ENCODE measurements at places on chromosomes 2 and 18.

DNA sequence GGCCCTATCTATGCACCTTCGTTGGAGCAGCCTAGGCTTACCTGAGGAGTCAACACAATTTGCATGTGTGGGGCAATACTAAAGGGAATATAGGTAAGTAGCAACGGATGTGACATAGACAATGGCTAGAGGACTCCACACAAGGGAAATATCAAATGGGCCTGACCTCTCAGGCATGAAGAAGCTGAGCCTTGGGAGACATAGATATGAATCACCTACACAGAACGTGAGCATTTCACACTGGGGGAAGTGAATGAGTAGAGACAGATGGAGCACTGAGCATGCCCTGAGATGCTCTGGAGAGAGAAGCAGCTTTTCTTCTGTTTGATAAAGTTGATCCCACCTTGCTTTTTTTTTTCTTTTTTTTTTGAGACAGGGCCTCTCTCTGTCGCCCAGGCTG, 97.9 kb downstream of the ATL2 start:
- DNase-seq = no peak

DNA sequence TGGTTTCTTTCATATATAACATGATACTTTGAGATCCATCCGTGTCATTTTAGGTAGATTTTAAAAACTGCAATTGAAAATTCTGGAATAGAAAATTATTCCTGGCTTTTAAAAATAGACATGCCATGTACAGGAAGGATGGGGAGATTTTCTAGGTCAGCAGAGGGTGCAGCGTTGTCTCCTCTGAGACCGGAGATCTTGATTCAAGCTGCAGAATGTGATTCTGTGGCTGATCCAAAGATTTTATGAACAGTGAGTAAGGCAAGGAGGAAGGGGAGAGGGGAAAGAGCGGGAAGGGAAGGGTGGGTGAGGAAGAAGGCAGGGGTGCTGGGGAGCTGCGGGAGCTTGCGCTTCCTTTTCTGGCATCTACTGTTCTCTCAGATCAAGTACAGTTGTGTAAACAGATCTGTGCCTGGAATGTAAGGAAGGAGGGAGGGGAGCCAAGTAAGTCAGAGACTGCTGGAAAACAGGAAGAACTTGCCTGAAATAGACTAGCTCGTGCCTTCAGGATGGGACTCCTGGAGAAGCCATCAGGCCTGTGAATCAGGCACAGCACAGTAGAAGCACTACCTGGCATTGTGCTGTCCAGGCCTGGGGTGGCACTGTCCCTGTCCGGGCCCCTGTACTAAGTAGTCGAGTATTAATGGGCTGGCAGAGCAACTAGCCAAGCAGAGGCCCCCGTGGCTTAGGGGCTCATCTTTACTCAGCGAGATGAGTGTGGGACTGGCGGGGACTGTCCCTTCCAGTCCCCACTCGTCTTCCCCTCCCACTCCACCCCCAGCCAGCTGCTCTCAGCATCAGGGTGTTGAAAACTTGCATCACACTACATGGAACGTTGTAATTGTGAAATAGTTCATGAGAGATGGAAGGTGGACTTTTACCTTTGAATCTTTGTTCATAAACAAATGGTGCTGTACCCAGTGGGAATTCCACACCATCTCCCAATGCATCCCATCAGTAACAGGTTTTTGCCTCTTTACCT, 163.5 kb downstream of the UXS1 start:
- DNase-seq = peak; percentile 40

DNA sequence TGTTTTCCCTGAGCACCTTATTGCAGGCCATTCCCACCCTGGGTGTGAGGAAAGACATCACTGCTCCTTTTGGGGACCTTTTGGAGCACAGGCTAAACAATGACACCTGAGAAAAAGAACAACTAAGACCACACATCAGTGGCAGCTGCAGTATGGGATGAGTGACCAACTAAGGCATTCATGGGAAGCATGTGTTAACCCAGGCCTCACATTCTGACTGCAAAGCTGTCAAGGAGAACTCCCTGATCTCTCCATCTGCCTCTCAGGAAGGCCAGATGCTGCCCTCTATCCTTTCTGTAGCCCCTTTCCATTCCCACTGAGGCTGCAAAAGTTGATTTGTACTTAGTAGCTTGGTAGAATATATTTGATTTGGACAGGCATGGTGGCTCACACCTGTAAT, 277.7 kb upstream of the FBXO11 start:
- no peak for DNase-seq

DNA sequence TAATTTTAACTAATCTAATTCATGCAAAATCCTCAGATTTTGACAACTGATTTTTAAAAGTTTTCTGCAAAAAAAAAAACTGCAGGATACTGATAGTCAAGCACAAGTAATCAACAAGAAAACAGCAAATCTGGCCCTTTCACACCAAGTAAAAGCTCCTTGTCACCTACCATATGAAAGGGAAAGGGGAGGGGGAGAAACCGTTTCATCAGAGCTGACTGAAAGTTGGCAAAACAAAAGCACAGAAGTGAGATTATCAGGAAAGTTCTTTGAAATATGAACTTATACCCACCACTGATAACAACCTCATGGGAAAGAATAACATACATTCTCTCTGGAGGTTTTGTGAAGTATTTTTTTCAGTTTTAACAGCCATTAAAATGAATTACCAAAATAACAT, 38.7 kb downstream of the ZNF521 start:
- no peak for DNase-seq

DNA sequence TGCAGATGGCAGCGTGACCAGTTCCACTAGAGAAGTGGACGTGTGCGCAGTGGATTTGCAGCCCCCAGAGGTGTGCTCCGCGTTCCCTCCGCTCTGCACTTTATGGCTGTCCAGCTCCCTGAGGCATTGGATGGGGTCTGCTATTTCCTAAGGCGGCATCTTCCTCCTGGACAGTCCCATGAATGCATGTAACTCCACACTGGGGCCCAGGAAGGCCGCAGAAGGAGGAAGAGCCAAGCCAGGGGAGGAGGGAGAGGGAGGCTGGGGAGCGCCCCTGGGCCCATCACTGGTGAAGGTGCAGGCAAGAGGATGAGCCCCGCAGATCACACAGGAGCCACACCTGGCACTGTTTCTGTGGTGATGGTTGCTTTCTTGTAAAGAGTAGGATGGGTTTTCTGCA, 99.1 kb downstream of the PTGR3 start:
- no peak for DNase-seq

- DNase-seq = no peak
These were observed 121.7 kb upstream of the SMAD2 start for GRCh38 chr18:48051945-48052840.

DNA sequence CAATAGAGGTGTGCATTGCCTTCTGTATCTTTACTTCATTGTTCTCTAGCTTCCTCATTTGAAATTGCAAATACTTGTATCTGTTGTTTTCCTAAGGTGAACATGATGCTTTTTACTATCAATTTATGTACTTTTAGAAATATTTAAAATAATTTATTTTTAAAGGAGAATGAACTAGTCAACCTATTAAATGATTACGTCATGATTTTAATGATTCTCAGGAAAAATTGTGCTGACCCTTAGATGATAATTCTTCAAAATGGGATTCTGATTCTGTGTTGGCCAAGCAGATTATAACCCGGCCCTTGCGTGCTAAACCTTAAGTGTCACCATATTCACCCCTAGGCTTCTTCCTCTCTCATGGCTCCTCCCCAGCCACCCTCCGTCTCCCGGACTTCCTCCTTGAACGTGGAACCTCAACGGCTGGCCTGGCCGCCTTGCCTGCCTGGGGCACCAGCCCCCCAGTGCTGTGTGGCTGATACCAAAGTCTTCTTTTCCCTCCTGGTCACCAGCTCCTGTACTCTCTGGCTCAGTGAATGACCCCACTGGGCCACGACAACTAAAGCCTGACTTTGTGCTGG, 292.0 kb downstream of the GBX2 start:
- no peak for DNase-seq

DNA sequence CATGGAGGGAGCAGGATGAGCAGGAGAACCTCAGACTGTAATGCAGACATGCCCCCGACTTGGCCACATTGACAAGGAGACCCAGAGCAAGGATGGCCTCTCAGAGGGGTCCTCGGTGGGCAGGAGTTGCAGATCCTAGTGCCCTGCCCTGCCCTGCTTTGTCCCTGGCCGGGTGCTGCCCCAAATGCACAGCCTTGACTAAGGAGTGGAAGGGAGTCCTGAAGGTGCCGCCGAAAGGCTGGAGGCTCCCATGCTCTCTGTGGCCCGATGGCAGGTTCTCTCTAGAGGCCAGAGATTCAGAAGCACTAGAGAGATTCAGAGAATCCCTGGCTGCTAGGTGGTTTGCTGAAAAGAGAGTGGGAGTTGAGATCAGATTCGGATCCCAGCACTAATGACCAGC, 64.4 kb downstream of the MARCO start:
- no peak for DNase-seq

- no peak for DNase-seq
These were observed 187.0 kb upstream of the COL3A1 start for GRCh38 chr2:188787021-188787657.

- DNase-seq = no peak
These were observed 17.8 kb downstream of the EML6 start for GRCh38 chr2:54741250-54741649.

DNA sequence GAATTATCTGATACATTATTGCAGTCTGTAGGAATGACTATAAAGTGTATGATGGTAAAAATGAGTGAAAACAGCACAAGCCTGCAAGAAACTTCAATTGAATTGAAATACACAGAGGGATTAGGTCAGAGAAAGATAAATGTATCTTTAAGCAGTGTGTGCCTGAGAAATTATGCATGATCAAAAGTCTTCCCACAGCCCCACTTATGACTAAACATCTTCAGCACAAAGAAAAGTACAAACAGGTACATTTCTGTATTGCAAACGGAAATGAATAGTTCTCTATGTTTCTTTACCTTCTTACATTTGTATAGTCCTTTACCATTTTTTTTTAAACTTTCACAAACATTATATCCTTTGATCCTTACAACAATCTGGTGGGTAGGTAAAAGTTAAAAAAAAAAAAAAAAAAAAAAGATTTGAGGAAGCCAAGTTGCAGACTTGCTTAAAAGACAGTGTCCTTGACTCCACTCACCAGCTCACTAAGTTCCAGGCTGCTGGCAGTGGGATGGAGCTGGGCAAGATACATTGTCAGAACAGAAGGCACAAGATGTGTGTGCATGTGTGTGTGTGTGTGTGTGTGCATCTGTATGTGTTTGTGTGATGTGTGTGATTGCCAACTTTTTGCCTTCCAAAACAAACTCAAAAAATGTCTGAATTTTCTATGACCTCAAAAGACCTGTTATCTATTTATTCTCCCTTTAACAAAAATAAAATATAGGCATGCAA, 423.7 kb upstream of the ACVR2A start:
- DNase-seq = no peak

GRCh38 chr2:233349005-233349998, 5.0 kb upstream of the DGKD start:
- DNase-seq = peak; percentile 92

DNA sequence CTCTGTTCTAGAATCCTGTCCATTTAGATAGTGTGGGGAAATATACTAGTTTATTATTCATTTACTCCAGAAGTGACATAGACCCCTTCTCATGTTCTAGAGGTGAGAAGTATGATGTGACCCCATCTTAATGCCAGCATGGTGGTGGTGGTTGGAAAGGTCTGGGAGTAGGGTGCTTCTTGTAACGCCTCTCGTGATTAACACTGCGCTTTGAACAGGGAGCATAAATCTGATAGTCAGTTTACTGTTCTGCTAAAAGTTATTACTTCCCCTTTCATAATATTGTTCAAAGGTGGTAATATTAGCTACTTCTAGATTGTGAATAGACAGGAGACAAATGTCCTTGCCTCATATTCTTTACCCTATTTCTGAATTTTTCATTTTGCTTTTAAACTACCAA, 35.6 kb downstream of the EHBP1 start:
- DNase-seq = no peak

DNA sequence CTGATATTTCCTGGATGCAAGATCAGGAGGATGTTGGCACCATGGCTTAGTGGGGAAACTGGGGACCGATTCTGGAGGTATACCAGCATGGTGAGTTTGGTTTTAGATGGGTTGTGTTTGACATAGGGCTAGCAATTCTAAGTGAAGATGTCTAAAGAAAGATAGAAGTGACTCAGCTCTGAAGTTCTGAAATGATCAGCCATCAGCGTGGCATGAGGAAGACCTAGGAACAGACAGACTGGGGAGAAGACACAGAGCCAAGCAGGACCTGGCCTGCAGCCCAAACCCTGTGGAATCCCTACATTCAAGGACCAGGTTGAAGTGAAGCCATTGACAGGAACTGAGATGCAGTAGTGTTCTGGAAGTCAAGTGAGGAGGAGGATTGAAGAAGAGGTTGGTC, 39.8 kb downstream of the HRH4 start:
- DNase-seq = no peak

DNA sequence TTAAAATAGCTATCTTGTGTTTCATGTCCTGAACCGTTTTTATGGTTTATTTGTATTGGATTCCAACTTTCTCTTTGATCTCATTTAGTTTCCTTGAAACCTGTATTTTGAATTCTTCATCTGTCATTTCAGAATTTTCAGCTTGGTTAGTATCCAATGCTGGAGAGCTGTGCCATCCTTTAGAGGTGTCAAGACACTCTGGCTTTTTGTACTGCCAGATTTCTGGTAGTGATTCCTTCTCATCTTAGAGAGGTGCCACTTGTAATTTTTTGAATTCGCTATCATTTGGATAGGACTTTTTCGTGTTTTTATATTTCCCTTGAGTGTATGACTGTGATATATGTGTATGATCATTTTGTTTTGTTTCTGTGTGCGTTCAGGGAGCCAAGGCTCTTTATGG, 591.4 kb downstream of the ADCYAP1 start:
- DNase-seq = no peak

GRCh38 chr18:10977042-10977441, 172.3 kb downstream of the PIEZO2 start:
- DNase-seq = no peak

DNA sequence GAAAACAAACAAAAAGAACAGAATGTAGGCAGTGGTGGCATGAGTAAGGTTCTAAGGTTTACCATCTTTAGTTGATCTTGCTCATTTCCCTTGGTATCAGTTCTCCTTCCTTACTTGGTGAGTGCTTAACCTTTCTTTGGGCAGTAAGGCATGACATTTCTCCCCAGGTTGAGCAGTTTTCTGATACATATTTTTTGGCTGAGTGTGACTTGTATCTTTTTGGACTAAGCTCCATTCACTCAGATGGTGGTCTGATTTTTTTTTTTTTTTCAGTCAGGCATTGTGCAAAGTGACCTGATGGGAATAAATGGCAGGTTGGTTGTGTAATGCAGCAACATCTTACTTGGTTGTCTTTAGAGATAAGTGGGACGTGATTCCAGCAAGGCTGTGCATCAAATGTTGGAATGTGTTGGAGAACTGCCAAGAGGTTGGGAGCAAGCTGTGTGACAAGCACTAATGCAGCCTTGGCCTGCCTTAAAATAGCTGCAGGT, 15.1 kb downstream of the SPTBN1 start:
- DNase-seq = peak; percentile 54

DNA sequence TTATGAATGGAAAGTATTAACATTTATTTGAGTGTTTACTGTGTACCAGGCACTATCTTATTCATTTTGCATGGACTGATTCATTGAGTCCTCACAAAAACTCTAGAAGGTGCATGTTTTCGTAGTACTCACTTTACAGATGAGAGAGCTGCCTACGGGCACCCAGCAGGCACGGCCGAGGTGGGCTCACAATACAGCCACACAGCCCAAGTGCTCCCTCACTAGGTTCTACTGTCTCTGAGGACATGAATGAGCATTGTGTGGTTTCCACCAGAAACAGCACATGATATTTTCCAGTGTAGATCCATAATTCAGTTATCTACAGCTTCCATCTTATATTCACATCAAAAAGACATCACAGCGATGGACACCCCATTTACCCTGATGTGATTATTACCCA, 101.4 kb downstream of the FTCDNL1 start:
- no peak for DNase-seq

GRCh38 chr2:145230546-145230945, 710.6 kb upstream of the ZEB2 start:
- DNase-seq = no peak

All from Ammon's horn (tissue), 1 donor.